ENCODE measurements at places on chromosomes 12 and 14.
A peak's percentile ranks its signal among the peaks of the same experiment; 100 is the strongest.

- no peak for DNase-seq
Measured at GRCh38 chr12:114697243-114697716, 13.3 kb upstream of the TBX3 start.

DNA sequence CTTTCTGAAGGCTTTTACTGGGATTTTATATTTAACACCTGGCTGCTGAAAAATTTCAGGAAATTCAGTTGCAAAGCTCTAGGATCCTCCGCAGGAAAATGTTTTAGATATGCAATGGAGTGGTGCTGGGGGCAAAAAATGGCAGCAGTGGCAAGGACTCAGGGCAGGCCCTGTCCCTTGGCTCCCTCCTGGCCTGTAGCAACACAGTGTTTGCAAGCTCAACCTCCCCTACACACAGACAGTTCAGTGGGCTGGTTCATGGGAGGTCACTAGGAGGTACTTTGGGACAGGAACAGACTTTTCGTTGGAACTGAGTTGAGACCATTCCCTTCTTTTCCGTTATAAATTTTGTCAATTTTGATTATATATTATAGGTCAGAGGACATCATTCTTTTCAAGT is 270.4 kb downstream of the ADAMTS20 start:
- no peak for DNase-seq

- DNase-seq = no peak
Measured at GRCh38 chr12:127450826-127451225, 816.1 kb upstream of the TMEM132C start.

GRCh38 chr12:6698352-6699046 is 2.1 kb downstream of the PIANP start:
- no peak for DNase-seq

- no peak for DNase-seq
Measured at GRCh38 chr14:61866932-61867920, 105.0 kb downstream of the SNAPC1 start.

- no peak for DNase-seq
Measured at GRCh38 chr12:5317556-5317955, 114.4 kb upstream of the NTF3 start.

- DNase-seq = no peak
Measured at GRCh38 chr14:89303456-89304435, 113.3 kb downstream of the FOXN3 start.

GRCh38 chr12:114265036-114265435 is 140.9 kb downstream of the TBX5 start:
- DNase-seq = no peak

- DNase-seq = no peak
Measured at GRCh38 chr12:46267575-46267824, 1.3 kb downstream of the SLC38A1 start.

DNA sequence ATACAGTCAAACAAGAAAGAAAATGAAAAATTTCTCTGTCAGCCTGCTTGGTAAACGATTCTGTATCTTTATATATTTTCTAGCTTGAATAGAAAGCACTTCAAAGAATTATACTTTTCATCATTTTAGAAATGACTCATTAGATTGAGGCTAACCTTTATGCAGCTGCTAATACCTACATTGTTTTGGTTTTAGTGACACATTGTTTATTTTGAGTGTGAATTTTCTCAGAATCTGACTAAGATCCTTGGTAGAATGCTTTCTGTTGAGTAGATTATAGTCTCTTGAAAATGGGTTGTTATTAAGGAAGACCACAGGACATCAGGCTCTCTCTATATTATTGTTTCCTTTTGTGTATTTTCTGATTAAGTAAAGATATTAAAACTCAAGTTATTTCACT is at the start of gene PMCH:
Gene PMCH (minus strand): TSS at position 45 of the 400 bp plus-strand sequence. CDS start 63 bp downstream, outside the sequence.
- DNase-seq = no peak

- DNase-seq = no peak
Measured at GRCh38 chr14:45373877-45374276, 120.9 kb upstream of the MIS18BP1 start.

GRCh38 chr12:57613427-57614109 is 2.3 kb downstream of the ARHGEF25 start:
- no peak for DNase-seq

GRCh38 chr12:94879542-94879941 is 124.0 kb downstream of the NDUFA12 start:
- DNase-seq = no peak

- DNase-seq = no peak
Measured at GRCh38 chr12:80553316-80553715, 109.3 kb downstream of the PTPRQ start.

DNA sequence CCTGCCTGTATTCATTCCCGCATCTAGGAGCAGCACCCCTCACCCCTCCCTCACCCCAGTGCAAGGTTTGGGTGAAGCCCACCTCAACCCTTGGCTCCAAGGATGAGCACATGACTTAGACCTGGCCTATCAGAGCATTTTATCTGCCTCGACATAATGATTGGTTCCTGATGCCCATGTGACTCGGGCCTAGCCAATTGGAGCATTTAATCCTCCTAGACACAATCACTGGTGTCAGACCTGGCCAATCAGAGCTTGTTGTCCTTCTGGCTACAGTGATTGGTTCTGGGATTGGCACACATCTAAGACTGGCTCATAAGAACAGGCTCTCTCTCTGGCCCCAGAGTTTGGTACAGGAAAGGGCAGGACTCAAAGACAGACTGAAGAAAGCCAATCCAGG is 73.1 kb upstream of the MYL2 start:
- no peak for DNase-seq

- no peak for DNase-seq
Measured at GRCh38 chr14:103696466-103697071, 18.7 kb downstream of the XRCC3 start.

DNA sequence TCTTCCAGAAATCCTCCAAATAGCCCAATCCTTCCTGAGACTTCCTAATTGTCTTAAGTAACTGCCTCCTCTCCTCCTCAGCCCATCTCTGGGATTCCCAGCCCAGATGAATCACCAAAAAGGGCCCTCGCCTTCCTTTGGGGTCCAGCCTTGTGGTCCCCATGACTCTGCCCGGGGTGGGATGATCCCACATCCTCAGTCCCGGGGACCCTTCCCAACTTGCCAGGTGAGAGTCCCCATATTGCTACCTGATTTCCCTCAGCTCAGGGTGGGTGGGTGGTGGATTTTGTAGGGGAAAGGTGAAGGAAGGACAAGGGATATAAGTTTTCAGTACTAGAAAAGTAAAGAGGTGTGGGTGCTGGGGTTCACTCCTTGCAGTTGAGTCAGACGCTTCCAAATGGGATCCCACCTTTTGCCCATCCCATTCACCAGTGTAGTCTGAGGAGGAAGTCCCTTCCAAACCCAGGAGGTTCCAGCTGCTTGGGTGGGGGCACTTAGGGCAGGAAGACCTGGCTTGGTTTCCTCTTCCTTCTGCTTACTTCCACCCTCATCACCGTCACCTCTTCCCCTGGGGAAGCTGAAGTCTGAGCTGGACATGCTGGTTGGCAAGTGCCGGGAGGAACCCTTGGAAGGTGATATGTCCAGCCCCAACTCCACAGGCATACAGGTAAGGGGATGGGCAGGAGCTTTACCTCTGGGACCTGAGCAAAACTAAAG is 5.6 kb downstream of the GLI1 start:
- DNase-seq = no peak

DNA sequence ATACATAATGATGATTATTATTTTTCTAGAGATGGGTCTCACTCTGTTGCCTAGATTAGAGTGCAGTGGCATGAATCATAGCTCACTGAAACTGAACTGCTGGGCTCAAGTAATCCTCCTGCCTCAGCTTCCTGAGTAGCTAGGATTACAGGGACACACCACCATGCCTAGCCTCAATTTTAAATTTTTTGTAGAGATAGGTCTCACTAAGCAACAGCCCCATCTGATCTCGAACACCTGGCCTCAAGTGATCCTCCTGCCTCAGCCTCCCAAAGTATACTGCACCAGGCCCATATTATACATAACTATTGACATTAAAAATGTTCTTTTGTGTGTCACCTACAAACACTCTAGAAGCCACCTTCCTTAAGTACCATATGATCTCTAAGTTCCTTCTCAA is 3.4 kb downstream of the TXNRD1 start:
- DNase-seq = no peak

- no peak for DNase-seq
Measured at GRCh38 chr14:33515899-33516298, 435.0 kb downstream of the EGLN3 start.

DNA sequence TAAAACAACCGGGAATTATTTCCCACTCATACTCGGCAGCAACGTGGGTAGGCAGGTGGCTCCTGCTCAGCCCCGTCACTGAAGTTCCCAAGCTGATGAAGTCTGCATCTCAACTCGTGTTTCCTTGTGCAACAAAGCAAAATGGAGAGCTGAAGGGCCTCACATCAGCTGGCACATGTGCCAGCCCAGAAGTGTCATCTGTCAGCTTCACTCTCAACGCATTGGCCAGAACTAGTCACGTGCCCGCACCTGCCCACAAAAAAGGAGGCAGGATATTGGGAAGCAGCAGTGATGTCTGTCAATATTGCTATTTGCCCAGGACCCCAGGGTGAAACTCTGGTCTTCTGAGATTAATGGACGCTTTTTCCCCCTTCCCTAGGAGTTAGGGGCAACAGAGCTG is 344.0 kb downstream of the BCL11B start:
- no peak for DNase-seq

DNA sequence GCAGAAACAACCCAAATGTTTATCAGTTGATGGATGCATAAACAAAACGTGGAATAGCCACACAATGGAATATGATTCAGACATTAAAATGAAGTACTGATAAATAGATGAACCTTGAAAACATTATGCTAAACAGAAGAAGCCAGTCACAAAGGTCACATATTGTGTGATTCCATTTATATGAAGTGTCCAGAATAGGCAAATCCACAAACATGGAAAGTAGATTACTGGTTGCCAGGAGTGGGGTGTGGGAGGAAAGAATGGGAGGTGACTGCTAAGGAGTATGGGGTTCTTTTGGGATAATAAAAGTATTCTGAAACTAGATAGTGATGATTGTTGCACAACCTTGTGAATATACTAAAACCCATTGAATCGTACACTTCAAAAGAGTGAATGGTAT is 1.3 kb upstream of the HSD17B6 start:
- no peak for DNase-seq

DNA sequence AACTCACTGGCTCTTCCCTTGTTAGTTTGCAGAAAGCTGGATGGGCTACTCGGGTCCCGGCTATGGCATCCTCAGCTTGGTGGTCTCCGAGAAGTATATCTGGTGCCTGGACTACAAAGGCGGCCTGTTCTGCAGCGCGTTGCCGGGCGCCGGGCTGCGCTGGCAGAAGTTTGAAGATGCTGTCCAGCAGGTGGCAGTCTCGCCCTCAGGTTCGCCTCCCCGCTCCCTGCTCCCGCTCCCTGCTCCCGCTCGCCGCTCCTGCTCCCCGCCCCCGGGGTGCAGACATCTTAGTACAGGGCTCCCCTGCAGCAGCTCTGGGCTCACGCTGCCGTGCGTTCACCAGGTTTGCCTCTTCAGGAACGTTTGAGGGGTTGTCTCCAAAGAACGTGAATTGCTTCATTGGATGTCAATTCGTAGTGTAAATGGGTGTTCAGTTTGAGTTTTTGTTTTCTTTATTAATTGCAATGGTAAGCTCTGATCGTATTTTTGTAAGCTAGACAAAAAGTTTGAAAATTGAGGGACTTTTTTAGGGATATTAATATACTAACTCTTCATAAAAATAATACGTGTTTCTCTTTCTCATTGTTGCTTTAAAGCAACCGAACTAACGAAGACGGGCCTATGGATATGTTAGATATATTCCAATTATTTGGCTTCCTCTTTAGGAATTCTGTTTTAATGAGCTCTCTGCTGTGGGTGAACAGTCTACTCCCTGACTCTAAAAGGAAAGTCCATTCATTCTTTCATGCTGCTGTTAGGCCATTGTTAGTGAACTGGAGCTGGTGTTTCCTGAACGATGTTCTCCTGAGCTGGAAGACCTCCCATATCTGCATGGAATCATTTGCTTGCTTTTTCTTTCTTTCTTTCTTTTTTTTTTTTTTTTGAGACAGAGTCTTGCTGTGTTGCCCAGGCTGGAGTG is 71.3 kb downstream of the ANKRD9 start:
- peak; percentile 29 for DNase-seq

GRCh38 chr12:13369474-13370056 is 173.0 kb downstream of the EMP1 start:
- no peak for DNase-seq

DNA sequence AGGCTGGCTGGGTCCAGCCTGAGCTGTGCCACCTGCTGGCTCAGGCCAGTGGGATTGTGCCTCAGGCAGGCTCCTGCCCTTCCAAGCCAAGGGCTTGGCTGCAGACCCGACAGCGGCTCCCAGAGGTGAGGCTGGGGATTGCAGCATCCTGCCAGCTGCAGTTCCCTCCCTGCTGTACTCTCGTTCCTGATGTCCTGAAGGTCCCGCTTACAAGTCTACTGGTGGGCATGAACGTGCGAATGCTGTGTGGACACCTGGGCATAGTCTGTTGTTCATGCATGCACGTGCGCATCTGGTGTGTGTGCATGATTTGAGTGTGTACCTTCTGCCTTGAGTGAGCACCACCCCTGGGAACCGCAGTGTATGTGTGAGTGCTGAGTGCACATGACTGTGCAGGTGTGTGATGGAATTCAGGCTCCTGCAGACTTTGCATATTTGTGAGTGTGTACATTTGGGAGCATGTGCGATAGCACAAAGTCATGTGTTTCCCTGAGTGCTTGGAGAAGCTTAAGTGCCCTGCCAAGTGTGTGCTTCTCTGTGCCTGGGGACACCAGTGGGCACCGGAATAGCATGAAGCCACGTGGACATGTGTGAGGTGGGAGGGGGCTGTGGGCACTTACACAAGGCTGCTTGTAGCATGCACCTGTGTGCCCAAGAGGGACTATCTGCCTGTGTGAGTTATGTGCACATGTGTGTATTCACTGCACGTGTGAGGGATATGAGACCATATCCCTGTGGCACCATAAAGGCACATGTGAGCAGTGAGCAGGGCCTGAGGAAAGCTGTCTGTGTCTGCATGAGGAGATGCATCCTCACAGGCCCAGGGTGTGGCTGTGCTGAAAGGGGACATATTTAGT is 19.3 kb upstream of the KRT7 start:
- DNase-seq = no peak

- DNase-seq = no peak
Measured at GRCh38 chr14:73262427-73263183, 25.3 kb downstream of the PAPLN start.

DNA sequence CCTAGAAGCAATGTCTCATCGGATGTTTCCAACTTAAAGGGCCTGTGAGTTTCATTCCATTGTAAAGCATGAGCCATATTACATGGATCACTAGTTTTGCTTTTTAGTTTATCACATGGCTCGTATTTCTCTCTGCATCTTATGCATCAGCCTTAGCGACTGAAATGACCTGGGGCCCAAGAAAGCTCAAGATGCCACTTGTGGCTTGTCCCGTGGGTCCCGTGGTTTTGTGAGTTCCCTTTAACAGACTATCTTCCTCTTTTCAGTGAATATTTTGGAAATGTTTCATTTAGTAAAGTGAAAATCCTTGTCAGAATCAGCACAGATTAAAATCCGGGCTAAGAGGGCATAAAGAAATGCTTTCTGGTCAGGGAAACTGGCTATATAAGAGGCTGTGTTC is 86.2 kb upstream of the PPM1H start:
- DNase-seq = no peak

GRCh38 chr14:76977793-76978720 is 50.5 kb downstream of the IRF2BPL start:
- DNase-seq = peak; percentile 70

Data from activated T-helper 1 cell treated with anti-CD3 and anti-CD28 coated beads, Interleukin-2, amount 50 U/mL, for 16 hours (primary cell).